Activated T-helper 1 cell treated with anti-CD3 and anti-CD28 coated beads, Interleukin-2, amount 50 U/mL, for 16 hours (primary cell): ENCODE measurements at places on chromosomes 11 and 22.

- DNase-seq = no peak
Observed at GRCh38 chr22:20271114-20271994, 3.2 kb upstream of the RTN4R start.

- DNase-seq = no peak
Observed at GRCh38 chr11:134538742-134539141, 126.7 kb upstream of the B3GAT1 start.

DNA sequence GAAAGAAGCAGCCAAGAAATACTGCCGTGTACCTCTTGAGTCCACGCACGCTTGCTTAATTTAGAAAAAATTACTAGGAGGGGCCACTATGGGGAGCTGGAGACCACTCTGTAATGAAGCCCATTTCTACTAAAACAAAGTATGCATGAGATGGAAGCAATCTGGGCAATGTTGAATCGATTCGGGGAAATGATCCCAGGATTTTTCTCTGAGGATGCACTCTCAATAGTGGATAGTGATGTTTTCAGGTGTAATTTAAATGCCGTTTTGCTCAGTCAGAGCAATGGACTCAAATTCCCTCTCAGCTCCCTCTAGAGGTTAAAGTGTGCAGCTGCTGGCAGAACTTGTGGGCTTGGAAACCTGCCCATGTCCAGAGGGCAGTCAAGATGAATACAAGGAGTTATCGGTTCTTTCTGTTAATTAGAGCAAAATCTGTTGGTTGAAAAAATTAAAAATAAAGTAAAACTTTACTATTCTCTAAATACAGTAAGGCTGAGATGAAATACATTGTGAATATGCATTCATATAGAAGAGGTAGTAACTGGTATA lies 64.1 kb downstream of the ME3 start:
- no peak for DNase-seq

DNA sequence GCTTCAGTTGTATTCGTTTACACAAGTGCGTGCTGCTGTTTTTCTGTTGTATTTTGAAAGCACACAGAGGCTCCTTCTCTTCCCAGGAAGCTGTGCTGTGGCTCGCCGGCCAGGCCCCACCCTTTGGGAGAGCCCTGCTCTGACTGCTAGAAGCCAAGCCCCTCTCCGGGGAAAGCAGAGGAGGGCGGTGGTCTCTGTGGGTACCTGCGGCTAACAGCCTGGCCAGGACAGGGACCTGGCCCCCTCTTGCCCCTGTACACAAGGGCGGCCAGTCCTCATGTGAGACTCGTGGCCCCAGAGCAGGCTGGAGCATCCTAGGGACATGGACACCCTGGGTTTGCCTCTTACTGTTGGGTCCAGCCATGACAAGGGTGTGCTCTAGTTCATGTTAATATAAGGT lies 14.8 kb downstream of the MOB2 start:
- DNase-seq = no peak

- no peak for DNase-seq
Observed at GRCh38 chr22:31097941-31098631, 9.3 kb downstream of the SELENOM start.

DNA sequence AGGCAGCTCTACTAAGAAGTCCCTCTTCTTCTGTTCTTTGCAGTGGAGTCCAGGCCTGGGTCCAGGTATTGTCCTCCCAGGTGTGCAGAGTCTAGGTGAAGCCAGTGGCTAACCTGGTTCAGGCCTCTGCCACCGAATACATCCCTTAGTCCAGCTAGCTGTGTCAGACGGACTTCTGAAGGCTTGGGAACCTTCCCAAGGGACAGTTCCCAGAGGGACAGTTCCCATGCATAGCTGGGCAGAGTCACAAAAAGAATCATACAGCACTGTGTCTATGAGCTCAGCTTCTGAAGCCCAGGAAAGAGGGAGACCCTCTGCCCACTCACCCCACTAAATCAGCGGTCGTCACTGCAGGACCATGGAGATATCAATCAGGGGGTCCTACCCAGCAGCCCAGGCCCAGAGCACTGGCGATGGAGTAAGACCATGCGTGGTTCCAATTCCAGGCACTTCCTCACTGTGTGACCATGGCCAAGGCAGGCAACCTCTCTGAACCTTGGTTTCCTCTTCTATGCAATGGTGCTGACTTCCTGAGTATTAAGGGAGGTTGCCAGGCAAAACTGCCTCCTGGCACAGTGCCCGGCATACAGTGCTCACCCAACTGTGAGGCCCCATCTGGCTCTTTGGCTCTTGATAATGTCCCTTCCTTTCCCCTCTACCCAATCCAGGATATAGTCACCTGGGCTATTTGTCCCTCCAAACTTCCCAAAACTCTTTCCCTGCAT lies 3.4 kb downstream of the MS4A10 start:
- DNase-seq = no peak

- DNase-seq = no peak
Observed at GRCh38 chr11:20909995-20910726, 240.8 kb downstream of the NELL1 start.

GRCh38 chr22:22720201-22720723 lies 75.8 kb downstream of the GGTLC2 start:
- DNase-seq = no peak
